ENCODE measurements at places on chromosomes 16 and 17.
A peak's percentile ranks its signal among the peaks of the same experiment; 100 is the strongest.

DNA sequence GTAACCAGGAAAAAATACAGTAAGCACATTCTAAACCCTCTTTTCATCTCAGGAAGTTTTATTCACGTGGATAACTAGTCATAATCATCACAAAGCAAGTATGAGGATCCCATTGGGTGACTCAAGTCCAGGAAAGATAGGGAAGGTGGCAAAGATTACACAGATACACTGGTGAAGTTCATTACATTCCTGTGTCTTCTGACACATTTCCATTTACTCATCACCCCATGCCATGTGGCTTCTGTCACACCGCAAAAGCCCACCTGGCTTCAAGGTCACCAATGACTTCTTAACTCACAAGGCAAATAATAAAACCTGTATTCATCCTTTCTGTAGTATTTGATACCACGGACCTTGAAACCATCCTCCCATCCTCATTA, 17.0 kb downstream of the HS3ST3A1 start:
- DNase-seq = no peak

DNA sequence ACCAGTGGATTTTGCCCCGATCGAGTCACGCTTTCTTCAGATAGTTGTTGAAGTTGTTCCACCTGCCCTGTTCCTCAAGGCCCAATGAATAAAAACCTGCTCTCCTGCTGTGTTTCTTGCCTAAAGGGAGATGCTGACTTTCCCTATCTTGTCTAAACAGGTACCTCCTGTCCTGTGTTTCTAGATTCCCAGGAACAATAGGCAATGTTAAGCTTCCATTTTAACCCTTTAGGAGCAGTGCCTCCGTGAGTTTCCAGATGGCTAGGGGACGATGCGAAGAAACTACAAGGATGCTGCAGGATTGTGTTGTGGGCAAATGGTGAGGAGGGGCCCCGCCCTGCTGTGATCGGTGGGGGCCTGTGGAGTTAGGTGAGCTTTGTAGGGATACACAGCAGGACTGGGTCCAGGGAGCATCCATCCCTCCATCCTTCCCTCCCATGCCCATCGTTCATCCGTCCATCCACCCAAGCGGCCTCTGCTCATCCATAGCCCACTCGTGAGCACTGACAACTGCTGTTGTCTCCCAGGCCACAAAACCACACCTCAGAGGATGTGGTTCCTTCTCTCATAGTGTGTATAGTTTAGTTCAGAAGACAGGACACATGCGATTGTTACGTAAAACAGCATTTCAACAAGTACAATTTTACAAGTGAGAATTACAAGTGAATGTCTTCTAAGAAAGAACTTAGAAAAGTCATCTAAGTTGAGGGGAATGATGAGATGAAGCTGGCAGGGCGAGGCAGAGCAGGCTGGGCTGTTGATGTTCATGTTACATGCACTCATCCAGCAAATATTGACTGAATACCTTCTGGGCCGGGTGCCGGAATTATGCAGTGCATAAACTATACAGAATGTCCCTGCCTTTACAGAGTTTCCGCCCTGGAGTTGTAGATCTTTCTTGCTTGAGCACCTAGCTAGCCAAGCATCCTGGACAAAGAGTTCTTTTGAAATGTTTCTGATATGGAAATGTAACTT, 5.2 kb downstream of the ARSG start:
- DNase-seq = no peak

DNA sequence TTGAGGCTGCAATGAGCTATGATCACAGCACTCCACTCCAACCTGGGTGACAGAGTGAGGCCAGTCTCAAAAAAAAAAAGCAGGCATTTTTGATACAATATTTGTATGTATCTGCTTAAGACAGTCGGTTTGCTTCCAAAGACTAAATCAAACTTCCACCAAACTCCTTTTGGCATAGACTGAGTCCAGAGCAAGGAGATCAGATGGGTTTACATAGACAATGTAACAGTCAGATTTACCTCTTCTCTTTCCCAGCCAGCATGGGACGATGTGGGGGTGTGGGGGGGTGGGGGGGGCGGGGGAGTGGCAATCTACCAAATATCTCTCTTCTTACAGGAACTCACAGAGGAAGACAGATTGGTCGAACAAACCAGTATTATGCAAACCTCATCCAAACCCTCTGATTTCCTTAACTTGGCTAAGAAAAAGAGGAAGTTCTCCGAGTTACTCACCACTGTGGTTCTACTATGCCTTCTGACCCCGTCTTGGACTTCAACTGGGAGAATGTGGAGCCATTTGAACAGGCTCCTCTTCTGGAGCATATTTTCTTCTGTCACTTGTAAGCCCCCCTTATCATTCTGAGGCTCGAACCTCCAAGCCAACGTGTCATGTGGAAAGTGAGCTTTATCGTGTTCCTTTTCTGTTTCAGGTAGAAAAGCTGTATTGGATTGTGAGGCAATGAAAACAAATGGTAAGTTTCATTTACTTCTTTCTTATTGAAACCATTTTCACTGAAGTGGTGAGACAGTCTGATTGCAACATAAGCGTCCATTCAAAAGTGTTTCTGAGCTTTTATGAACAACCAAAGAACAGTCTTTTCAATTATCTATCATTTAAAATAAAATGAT, at the start of gene MILR1:
Gene MILR1, plus strand, starts transcription at position 451 of the 848 bp plus-strand sequence. Its CDS starts 54 bp downstream, at position 505.
- no peak for DNase-seq

GRCh38 chr16:82055728-82056549, 20.9 kb downstream of the HSD17B2 start:
- no peak for DNase-seq

DNA sequence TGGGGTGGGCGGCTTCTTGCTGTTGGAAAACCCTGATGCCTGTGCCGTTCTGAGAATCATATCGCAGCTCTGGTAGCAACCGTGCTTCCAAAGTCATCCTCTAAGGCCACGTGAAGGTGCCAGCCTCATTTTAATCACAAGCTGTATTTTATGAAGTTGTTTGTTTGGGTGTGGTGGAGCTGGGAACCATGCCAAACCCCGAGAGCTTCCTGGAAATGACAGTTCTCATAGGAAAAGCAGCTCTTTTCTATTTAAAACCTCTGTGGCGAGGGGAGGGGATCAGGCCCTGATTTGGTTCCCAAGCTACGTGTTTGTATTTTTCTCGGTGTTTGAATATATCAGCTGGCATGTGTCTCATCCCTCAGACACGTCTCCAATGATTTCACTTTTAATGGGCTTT, 21.7 kb downstream of the KNOP1 start:
- peak; percentile 89 for DNase-seq

GRCh38 chr17:81091774-81092517, 57.0 kb downstream of the BAIAP2 start:
- no peak for DNase-seq

- DNase-seq = no peak
These were observed 46.6 kb downstream of the MPRIP start for GRCh38 chr17:17088541-17089525.

- peak; percentile 92 for DNase-seq
These were observed 12.9 kb downstream of the TRIM37 start for GRCh38 chr17:59093702-59094231.

- no peak for DNase-seq
These were observed 9.8 kb upstream of the RNF157 start for GRCh38 chr17:76250141-76250540.

DNA sequence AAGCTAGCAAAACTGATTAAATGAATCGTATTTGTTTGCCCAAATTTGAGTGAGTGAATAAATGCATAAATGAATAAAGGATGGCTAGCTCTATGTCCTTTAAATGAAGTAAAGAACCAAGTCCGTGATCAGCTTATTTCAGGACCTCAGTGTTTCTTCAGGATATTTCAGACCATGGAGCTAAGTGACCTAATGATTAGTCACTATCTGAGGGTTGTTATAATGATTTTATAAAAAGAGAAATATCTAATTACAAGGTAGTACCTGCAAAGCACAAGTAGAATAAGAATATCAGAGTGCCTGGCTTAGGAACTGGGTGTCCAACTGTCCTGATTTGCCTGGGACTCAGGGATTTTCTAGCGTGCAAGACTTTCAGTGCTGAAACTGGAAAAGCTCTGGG, 12.5 kb downstream of the KCNJ2 start:
- DNase-seq = no peak

DNA sequence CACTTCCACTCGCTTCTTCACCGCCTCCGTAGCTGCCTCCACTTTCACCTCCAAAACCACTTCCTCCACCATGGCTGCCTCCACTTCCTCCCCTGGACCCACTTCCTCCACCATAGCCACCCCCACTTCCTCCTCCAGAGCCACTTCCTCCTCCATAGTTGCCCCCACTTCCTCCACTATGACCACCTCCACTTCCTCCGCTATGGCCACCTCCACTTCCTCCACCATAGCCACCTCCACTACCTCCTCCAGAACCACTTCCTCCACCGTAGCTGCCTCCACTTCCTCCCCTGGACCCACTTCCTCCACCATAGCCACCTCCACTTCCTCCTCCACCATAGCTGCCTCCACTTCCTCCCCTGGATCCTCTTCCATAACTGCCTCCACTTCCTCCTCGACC, 4.5 kb downstream of the KRT9 start:
- no peak for DNase-seq

DNA sequence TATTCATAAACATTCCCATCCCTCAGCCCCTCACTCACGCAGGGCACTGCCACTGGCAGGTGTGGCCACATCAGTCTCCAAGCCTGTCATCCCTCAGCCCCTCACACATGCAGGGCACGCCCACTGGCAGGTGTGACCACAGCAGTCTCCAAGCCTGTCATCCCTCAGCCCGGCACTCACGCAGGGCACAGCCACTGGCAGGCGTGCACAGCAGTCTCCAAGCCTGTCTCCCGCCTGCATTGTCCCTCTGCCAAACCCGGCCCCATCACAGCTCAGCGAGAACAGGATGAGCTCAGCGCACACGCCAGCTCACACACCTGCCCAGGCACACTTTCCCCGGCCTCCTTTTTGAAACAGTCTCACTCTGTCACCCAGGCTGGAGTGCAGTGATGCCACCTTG, 11.4 kb upstream of the KREMEN2 start:
- DNase-seq = no peak

- no peak for DNase-seq
These were observed 12.7 kb downstream of the STAT5A start for GRCh38 chr17:42301022-42301421.

GRCh38 chr16:86545954-86546637, 8.9 kb downstream of the MTHFSD start:
- DNase-seq = no peak

DNA sequence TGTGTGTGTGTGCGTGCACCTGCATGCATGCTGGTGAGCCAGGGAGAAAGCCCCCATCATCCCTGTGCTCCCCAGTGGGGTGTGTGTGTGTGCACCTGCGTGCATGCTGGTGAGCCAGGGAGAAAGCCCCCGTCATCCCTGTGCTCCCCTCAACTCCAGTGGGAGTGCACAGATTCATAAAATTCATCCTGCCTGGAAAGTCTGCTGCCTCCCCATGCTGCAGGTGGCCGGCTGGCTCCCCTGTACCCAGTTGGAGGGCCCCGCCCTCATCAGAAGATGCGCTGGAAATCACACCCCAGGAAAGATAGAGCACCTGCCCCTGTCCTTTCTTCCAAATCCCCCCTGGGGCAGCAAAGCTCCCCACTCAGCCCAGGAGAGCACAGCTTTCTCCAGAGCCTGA, 84.8 kb upstream of the DOC2B start:
- DNase-seq = no peak

GRCh38 chr17:732902-733720, 715 bp downstream of the TLCD3A start:
- DNase-seq = no peak

GRCh38 chr16:56814537-56815432, 50.2 kb upstream of the SLC12A3 start:
- DNase-seq = no peak

DNA sequence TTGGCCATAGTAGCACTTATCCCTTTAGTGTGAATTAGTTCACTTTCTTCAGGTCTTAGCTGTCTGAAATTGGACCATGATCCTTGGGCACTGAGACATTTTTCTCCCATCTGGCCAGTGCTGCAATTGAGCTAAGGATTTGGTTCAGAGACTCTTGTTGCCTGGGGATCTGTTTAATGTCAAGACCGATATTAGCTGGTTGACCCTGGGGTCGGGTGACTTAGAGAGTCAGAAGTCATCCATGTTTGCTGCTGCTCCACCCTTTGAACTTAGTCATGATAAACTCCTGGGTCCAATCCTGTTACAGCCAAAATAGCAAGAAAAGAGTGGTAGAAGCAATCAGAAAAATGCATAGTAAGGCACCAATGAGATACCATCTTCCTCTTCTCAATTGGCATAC, 45.8 kb upstream of the TOX3 start:
- no peak for DNase-seq

DNA sequence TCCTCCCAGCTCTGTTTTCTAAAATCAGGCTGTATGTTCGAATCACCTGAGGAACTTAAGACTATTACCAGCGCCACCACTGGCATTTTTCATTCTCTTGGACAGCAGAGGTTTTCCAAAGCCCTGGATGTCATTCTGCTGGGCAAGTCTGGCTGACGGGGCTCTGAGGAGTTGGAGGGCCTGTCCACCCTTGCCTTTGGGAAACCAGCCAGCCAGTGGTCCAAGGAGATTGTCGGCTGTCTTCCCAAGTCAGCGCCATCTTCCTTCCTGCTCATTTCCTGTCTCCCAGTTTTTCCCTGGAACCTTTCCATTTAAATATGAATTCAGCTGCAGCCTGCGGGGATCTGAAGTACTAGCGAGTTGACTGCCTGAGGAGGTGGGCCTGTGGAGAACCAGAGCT, 258.3 kb downstream of the PRKCA start:
- DNase-seq = no peak

- DNase-seq = no peak
These were observed 11.6 kb downstream of the EFCAB13 start for GRCh38 chr17:47335101-47335936.

DNA sequence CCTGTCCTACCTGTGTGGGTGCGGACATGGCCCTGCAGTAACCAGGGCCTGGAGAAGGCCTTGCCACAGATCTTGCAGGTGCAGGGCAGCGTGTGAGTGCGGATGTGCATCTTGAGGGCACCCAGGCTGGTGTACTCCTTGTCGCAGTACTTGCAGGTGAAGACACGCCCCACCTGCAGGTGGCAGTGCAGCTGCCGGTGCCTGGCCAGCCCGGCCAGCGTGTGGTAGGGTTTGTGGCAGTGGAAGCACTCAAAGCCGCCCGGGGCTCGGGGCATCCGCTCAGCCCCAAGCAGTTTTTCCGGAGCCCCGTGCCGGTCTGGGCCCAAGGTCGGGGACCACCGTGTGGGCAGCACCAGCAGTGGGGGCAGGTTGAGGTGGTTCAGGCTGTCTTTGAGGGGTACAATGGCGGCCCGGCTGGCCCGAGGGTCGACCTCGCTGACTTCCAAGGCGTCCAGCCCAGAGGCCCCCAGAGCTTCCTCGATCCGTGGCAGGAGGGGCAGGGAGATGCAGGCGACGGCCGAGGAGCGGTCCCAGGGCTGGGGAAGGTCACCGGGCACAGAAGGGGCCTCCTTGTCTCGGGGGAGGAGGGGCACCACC, 5.1 kb downstream of the SNAI3 start:
- no peak for DNase-seq

DNA sequence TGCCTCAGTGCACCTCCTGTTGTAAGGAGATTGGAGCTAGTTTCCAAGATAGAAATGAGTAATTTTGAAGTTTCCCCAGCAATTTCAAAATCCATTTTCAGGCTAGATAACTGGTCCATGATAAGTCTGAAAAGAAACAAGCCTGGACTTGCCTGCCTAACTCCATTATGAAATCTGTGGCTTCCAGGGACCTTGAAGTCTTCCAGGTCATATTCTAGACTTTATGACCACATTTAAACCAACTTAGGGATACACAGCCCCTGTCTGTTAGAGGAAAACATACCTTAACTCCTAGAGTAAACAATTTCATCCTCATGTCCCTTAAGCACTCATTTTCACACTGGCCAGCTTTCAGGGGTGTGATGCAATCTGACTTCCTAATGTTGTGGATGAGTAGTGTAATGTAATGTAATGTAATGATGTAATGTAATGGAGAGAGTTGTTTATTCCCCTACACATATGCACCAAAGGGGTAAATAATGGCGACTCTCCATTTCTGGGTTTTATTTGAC, 96.7 kb upstream of the FAM20A start:
- no peak for DNase-seq
